ENCODE measurements at places on chromosomes 5 and 9.

DNA sequence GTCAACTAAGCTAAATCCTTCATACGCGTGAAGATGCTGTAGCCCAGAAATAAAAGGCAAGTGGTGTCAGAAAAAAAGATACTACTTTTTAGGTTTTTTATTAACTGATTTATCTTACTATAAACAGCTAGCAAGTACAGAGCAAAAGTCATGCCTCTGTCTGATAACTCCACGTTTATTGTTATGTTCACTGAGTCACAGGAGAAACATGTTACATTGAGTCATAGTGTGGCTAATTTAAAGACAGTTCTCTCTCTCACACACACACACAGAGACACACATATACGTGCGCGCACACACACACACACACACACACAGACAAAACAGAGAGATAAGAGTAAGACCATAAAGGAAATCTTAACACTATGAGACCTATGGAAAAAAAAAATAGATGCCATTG, 770.0 kb upstream of the CDH10 start:
- DNase-seq = no peak

DNA sequence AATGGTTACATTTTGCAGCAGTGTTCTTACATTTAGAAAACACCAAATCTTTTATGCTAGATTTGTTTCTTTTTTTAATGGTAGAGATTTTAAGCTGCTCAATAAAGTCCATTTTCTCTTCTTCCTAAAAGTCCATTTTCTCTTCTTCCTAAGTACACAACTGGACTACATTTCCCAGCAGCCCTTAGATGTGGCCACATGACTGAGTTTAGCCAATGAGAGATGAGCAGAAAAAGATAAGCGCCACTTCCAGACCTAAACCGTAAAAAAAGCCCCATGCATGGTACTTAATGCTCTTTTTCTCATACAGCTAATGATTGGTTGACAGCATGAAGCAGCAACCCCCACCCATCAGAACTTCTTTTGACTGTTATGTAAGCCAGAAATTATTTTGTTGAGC, 206.7 kb downstream of the FAM114A2 start:
- DNase-seq = peak; percentile 3

GRCh38 chr5:175826980-175827379, 44.4 kb upstream of the CPLX2 start:
- no peak for DNase-seq

- no peak for DNase-seq
These were observed 91.0 kb downstream of the MRPL36 start for GRCh38 chr5:1708592-1709141.

DNA sequence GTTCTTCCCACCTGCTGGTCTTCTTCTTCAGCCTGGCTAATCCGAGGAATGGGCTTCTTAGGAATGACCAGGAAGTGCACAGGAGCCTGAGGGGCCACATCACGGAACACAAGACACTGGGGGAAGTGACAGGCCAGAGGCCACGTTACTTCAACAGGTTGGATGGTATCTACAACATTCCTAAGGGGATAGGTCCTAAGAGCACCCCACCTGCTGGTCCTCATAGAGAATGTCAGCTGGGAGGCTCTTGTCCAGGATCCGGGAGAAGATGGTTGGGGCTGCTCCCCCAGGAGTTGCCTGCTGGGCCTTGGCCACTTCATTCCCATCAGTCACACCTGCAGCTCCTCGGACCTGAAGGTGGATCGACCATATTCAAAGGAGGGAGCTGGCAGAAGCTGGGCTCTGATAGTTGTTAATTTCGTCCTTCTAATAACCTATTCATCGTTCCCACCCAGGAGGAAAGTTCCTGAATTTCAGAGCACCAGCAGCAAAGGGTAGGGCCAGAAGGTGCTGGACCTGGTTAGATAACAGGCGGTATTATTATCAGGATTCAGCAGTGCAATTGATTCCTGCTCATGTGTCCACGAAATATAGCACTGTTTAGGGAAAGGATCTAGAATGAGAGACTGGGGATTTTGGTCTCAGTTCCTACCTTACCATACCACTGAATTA, 1.3 kb downstream of the HINT2 start:
- DNase-seq = no peak

DNA sequence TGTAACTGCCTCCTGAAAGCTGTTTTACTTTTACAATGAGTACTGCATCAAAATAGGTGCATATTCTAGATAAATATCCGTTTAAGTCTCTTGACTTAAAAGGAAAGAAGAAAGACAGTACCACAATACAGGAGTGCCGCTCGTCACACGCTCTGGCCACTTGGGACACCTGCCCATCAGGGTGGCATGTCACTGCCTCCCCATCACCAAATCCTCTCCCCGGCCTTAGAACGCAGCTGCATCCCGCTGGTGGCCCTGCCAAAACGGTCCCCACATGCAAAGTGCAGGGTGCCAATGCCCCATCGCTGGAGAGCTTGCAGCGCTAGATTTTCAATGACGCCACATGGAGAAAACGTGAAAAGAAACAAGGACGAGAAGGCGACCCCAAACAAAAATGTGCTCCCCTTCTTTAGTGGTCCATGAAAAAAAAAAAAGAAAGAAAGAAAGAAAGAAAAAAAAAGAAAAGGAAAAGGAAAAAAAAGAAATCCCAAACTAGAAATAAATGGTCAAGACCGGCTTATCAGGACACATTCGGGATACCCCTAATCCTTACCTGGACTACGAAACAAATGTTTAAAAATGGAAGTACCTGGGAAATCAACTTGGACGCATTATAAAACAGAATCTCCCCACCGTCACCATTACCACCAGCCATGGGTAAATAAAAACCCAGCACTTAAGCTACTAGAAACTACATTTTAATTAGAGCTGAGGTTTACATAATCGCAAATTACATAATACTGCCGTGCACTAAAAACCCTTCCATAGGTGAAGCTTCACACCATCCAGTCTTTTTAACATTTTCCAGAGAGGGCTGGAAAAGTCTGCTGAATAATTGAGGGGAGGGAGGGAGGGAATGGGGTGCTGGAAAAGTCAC, 1.0 kb downstream of the ANKH start:
- DNase-seq = no peak
